Fibroblast of skin of left quadriceps (primary cell): ENCODE measurements at places on chromosomes 6 and 20.

GRCh38 chr20:25199473-25200260 is 4.2 kb downstream of the ENTPD6 start:
- DNase-seq: no peak

DNA sequence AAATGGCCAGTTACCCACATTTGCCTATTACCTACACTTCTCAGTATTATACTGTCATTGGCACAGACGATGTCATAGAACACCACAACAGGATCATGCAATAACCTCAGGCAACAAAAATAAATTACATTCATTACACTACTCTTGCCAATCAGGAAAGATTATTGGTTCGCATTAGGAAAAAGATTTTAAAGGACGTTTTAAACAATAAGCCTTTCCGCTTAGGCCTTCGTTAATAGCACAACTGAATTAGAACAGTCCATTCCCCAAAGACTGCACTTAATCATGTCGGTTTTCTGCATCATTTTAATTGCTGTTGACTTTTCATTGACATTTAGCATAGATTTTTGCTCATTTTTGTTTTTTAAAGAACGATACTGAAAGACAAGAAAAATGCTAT is 912 bp upstream of the SENP6 start:
- DNase-seq: no peak

- DNase-seq: no peak
Measured at GRCh38 chr6:35494161-35494563, 2.7 kb downstream of the TEAD3 start.

- DNase-seq: no peak
Measured at GRCh38 chr6:19394051-19394450, 443.1 kb upstream of the ID4 start.

DNA sequence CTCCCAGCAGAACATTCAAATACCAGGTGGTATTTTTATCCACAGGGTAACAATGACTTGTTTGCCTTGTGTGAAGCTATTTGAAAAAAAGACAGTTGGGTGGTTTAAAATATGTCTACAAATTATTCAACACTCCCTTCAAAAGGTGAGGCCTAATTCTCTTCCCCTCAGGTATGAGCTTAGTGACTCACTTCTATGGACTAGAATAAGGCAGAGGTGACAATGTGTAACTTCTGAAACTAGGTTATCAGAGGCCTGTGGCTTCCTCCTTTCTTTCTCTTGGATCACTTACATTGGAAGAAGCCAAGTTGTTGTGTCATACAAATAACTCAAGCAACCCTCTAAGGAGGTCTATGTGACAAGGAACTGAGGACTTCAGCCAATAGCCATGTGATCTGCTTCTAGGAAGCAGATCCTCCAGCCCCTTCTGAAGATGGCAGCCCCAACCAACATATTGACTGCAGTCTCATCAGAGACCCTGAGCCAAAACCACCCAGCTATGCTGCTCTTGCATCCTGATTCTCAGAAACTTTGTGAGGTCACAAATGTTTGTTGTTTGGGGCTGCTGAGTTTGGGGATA is 102.6 kb downstream of the SNAP25 start:
- no peak for DNase-seq

- no peak for DNase-seq
Measured at GRCh38 chr6:131862476-131862875, 54.7 kb downstream of the ENPP1 start.

- no peak for DNase-seq
Measured at GRCh38 chr20:32019156-32019510, 8.9 kb downstream of the CCM2L start.

DNA sequence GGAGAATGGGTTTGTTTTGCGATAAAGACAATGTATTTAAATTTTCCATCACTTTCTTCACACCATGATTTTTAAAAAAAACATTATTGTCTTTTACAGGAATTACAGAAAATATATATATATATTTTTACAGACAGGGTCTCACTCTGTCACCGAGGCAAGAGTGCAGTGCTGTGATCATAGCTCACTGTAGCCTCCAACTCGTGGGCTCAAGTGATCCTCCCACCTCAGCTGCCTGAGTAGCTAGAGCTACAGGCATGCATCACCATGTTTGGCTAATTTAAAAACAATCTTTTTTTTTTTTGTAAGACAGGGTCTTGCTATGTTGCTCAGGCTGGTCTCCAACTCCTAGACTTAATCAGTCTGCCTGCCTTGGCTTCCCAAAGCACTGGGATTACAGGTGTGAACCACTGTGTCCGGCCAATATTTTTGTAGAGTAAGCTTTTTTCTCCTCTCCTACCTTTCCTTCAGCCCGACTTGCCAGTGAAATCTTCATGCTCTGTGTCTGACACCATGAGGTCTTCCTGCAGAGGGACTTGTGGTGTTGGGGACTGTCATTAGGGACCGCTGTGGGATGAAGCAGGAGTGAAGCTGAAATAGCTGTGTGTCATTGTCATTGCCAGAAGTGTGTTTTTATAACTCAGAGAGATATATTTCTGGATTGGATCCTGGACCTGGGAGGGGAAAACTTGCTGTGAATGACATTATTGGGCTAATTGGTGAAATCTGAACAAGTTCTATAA is 13.2 kb downstream of the DSP start:
- DNase-seq: no peak

DNA sequence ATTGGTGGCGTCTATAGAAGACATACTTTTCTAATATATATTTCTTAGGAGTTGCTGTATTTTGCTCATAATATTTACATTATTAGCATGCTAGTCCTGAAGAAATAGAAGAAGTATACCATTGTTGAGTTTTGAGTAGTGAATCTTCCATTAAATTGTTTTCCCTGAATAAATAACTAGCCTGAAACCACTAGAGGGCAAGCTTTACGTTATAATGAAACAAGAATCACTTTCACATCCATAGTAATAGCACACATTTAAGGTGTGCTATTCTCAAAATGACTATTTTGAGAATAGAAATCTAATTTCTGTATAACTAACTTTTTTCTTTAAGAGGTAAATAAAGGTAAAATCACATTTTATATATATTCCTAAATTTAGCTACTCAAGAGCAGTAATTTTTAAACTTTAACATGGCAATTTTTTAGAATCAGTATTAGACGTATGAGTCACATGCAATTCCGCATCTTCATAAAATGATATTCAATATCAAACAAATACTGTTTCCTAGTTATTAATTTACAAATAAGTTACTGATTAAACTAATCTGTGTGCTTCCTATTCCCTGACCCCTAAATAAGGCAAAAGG is 213.2 kb upstream of the MANEA start:
- no peak for DNase-seq

- DNase-seq: no peak
Measured at GRCh38 chr6:98416027-98416426, 418.3 kb upstream of the POU3F2 start.
